Stimulated activated CD8-positive, alpha-beta memory T cell treated with anti-CD3 and anti-CD28 coated beads, Interleukin-15, amount 100 ng/mL, for 4 hours (primary cell): ENCODE measurements at places on chromosomes 5 and 9.

GRCh38 chr5:146877178-146877681, 1.3 kb downstream of the PPP2R2B start:
- no peak for DNase-seq

DNA sequence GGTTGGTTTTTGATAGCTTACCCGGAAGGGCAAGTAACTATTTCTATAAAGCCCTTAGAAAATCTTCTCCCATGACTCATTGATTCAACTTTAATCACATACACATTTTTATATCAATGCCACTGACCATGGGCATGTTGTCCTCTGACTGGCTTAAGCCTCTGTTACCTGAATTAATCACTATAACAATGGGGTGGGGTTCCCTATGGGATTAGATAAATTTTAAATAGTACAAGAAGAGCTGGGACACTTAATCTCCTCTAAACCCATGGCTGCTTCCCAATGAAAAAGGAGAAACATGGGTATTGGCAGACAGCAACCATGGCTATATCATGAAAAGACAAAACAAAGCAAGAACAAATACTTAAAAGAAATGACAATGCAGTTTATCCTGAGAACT, 636.2 kb downstream of the BRINP1 start:
- DNase-seq, result no peak

- no peak for DNase-seq
These were observed 198.2 kb downstream of the KIF4B start for GRCh38 chr5:155211764-155212163.

DNA sequence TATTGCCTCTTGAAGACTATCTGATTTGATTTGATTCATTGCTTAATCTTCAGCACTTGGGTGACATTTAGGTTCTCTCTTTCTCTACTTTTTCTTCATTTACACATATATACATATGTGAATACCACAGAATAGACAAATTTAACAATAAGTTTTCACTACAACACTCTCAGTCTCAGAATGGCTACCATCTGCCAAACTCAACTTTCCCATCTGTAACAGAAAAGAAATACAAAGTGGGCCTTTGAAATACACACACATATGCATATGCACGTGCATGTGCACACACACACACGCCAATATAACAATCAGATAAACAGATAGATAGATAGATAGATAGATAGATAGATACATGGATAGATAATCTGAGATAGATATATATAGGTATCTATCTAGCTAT, 762.8 kb upstream of the NUDT12 start:
- no peak for DNase-seq
